ENCODE measurements at places on chromosomes 6 and 20.

- DNase-seq, result no peak
These were observed 41.5 kb downstream of the GCM1 start for GRCh38 chr6:53107091-53107490.

- no peak for DNase-seq
These were observed 13.8 kb downstream of the SPTLC3 start for GRCh38 chr20:13022401-13023155.

GRCh38 chr6:69933239-69933638 is 66.9 kb downstream of the COL19A1 start:
- DNase-seq, result no peak

GRCh38 chr6:118641042-118641441 is 10.3 kb downstream of the CEP85L start:
- DNase-seq, result no peak

GRCh38 chr6:82182756-82183155 is 64.8 kb downstream of the IBTK start:
- no peak for DNase-seq

DNA sequence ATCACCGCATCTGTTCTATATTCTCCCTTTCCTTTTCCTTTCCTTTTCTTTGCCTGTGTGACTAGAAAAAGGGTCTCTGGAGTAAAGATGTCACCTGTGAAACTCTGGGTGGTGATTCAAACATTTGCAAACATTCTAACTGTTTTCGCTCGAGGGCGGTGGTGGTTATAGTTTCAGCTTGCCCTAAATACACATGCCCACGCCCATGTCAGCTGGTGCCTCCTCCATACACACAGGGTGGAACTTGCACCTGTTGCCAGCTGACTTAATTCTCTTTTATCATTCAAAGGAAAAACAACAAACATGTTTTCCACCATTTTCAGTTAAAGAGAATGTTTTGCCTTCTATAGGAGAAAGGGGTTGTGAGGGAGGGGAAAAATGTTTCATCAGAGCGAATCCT is 381.9 kb upstream of the ARID1B start:
- peak; percentile 33 for DNase-seq

- no peak for DNase-seq
These were observed 277.0 kb downstream of the CDKAL1 start for GRCh38 chr6:20811109-20811761.

DNA sequence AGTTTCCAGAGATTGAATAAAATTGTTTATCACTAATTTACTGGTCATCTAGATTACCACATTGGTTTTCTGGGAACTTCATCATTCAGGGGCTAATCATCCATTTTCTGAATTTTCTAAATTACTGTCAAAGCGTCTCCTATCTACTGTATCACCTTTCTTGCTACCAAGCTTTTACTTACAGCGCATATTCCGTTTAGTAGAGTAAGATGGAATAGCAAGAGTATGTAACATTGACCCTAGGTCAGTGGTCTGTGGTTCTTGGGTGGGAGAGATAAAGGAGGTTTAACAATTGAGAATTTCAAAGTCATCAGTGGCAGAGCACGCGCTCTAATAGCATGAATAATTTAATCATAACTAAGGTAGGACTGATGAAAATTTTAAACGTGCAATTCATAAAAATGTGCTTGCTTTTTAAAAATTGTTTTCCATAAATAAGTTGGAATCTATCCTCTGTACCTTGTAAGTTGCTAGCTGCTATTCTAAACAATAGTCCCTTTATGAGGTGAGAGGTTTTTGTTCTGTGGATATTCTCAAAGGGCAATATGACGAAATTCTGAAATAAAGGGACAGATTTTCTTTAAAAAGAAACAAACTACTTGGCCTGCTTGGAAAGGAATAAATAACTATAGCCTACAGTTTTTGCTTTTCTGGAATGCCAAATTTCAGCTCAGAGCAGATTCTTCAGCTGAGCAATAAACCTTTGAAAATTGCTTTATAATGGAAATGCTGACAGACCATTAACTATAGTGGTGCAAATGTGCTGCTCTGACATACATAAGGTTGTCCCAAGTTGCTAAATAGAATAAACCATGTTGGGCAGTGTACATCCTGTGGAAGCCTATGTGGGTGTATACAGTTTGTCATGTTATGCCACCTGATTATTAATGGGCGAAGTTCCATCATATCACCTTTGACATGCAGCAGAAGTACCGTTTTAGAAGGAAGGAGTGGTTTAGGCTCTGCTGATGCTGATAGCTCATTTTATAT is 84.1 kb downstream of the ZFAND3 start:
- no peak for DNase-seq

- DNase-seq, result no peak
These were observed 202.1 kb upstream of the PRDM1 start for GRCh38 chr6:105884011-105884410.

- no peak for DNase-seq
These were observed 34.0 kb downstream of the HLA-F start for GRCh38 chr6:29757282-29757681.

DNA sequence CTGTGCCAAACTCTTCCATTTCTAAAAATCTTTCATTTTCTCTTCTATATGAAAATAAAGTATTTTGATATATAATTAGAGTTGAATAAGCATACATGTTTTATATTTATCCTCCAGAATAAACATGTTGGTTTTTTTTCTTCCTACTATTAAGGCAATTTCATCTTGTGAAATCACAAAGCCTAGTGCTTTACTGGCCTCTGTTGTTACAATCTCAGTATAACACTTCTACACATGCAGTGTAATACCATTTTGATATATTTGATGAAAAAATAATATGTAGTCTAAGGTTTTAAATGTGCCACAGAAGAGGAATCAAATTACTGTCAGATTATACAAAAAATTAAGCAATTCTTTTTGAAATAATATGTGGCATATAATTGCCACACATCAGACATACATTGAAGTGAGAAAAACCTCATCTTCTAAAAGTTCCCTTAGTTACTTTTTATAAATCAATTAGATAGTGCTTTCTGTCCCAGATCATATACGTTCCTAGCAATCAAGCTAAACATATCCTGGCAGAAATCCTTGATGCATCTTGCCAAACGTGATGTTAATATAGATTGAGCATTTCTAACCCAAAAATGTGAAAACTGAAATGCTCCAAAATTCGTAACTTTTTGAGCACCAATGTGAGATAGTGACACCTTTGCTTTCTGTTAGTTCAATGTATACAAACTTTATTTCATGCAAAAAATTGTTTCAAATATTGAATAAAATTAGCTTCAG is 225.1 kb upstream of the MANEA start:
- DNase-seq, result no peak

DNA sequence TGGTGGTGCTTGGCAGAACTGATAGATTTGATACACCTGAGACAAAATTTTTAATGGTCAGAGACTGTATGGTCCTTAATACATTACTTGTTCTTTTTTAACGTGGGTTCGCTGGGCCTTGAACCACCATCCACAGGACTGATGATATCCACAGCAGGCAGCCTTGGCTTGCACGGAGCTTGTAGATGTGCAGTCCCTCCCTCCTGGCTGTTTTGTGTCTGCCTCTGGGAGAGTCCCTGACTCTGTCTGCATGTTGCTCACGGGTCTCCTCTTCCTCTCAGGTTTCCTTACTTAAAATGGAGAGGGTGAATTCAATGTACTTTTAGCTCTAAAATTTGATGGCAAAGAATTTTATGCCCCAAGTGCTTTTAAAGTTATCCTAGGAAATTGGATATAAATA is 17.5 kb downstream of the KIF25 start:
- DNase-seq, result no peak

DNA sequence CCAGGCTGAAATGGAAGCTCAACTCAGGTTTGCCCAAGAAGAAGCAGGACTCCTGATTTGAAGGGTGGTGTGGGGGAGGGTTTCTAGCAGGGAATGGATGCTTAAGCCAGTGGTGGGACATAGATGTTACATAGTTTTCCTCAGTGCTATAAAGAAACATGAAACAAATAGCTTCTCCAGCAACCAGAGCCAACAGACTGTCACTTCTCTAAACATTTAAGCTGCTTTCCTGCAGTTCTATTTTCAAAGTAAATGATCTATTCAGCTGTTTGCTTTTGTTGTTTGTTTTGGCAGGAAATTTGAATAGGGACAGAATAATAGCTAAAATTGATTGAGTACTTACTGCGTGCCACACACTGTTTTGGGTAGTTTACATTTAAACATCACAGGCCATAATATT is 169.0 kb downstream of the UST start:
- no peak for DNase-seq

- peak; percentile 58 for DNase-seq
These were observed 774 bp upstream of the SFT2D1 start for GRCh38 chr6:166343150-166343487.

DNA sequence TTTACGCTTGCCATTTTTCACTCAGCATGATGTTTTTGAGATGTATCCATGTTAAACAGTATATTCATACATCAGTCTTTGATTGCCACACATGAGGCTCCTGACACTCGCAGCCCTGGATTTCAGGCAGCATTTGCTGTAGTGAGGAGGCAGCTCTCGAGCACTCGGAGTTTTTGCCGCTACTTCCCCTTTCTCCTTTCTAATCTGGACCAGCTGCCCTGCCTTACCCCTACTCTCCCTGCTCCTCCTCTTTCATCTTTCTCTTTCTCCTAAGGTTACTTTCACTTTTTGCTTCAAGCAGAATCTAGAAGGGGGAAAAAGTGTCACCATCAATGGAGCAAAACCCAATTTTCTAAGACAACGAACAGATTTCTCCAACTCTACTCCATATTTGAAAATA is 5.9 kb upstream of the CST3 start:
- no peak for DNase-seq

- DNase-seq, result no peak
These were observed 4.6 kb downstream of the SIRPG start for GRCh38 chr20:1652960-1653359.

GRCh38 chr6:122063076-122063475 is 336.4 kb upstream of the HSF2 start:
- DNase-seq, result no peak

DNA sequence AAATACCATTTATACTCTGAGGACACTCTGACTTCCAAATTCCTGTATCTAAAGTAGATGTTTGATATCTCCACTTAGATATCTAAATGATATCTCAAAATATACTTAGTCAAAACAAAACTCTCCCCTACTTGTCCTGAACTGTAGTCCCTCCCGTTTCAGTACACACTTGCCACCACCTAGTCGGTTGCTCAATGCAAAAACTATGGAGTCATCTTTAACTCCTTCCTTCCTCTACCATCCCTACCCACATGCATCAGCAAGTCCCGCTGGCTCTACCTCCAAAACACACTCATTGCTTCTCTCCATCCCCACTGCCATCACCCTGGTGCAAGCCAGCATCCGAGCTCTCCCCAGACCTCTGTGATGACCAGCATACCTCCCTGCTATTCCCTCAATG is 13.2 kb downstream of the STX7 start:
- no peak for DNase-seq

- DNase-seq, result no peak
These were observed 150.8 kb upstream of the STXBP5 start for GRCh38 chr6:147053311-147053921.

DNA sequence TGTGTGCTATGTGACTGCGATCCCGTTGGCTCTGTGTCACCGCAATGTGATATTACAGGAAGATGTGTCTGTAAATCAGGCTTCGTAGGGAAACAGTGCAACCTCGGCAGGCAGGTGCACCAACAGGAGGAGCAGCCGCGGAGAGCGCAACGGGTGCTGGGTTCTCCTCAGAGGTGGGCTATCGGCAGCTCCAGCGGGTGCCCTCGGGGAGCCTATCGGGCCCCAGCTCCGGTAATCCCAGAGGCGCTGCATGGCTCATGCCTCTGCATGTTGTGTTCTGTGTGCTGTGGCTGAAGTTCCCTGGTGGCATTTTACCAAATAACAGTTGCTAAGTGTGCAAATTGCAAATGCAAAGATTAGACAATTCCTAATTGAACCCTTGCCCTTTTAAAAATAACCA is 409.9 kb downstream of the LAMA2 start:
- DNase-seq, result no peak

DNA sequence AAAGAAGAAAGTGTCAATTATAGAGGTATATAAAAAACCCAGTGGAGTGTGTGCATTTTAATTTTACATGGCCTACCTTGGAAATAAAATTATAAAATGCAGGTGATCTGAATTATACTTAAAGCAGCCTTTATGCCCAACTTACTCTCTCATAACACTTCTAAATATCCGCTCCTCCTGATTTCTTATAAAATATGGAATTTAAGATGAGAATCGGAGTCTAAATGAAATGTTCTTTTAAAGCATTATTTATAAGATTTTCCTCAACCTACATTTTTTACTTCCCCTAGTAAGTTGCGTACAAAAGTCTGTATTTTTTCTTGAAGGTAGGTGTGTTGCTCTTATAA is 3.5 kb downstream of the CITED2 start:
- DNase-seq, result no peak

DNA sequence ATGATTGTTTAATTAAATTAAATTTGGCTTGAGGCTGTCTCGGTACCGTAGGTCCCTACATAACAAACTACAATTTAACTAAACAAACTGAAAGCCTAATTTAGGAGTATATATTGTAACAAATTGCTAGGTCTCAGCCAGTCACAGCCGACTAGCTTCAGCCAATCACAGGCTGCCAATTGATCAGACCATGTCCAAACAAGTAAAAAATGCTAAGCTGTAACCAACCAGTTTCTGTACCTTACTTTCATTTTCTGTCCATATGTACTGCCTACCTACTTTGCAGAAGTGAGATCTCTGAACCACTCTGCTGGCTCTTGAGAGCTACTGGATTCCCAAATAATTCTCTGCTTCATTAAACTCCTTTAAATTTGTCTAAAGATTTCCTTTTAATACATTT is 648.0 kb upstream of the GJE1 start:
- DNase-seq, result peak; percentile 33

DNA sequence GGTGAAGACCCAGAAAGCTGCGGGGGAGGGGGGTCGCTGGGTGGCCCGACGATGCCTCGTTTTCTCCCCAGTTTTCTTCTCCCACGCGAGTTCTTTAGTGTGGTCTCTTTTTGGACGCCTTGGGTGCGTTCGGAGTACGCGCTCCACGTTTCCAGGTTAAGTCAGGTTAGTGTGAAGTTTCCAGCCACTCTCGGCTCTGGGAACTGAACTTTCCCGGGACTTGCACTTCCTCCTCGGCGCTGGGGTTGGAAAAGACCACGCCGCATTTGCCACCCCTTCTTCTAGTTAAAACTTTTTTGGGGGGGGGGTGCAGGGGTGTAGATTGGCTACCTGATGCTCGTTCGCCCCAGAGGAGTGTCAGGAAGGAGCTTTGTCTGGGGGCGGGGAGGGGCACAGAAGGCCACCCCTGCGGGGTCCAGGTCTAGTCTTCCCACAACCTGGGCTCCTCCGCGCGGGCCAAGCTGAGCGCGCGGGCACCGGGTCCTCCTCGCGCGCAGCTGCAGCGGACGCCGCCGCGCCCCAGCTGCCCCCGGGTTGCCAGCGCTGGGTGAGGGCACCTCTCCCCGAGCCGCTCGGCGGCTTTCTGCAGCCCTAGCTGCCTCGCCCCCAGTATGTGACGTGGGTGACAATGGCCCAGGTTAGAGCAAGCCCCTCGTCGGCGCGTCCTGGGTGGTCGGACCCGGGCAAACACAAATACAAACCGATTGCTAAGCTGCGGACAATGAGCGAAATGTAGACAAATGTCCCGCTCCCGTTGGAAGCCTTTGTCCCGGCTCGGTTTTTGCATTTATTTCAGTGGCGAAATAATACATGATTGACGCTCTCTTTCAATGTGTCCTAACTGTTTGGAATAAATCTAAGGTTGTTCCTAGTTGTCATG is 1.7 kb upstream of the NKX2-2 start:
- DNase-seq, result no peak

Data from germinal center (tissue), 1 donor.